Hepatocyte (in vitro differentiated cells): ENCODE measurements at places on chromosomes 11 and 22. TPM values are rescaled to one million over a fixed set of nuclear protein-coding genes. Genes with fewer than 3 reads are reported as not detected.

PDGFD gene
- 25.6 and 29.6 TPM in 2 replicates for total RNA-seq

SOX6 gene
- total RNA-seq: 75.7 and 90.4 TPM in 2 replicates

FAM89B gene
- total RNA-seq: 28.5 and 34.1 TPM in 2 replicates

KIF18A gene
- total RNA-seq: 6.3 and 7.1 TPM in 2 replicates

CWF19L2 gene
- total RNA-seq: 14.0 and 14.1 TPM in 2 replicates

PHF21B gene
- total RNA-seq: 0.40 and 1.9 TPM in 2 replicates

HORMAD2 gene
- total RNA-seq: not detected in 2 replicates

MUC15 gene
- 0.32 and 0.73 TPM in 2 replicates for total RNA-seq

SHISA8 gene
- not detected in 2 replicates for total RNA-seq

IGSF9B gene
- total RNA-seq: 0.30 and 0.32 TPM in 2 replicates

ANGPTL5 gene
- not detected in 2 replicates for total RNA-seq

GLYAT gene
- 0.77 and 3.1 TPM in 2 replicates for total RNA-seq

MISFA gene
- total RNA-seq: 1.8 TPM in 1 of 2 replicates, not detected in the other

CCDC15 gene
- 1.3 and 2.3 TPM in 2 replicates for total RNA-seq

RASD2 gene
- 0.88 and 1.3 TPM in 2 replicates for total RNA-seq

MRGPRF gene
- 6.5 TPM in 2 replicates for total RNA-seq
